ENCODE measurements at places on chromosomes 7 and 10.

DNA sequence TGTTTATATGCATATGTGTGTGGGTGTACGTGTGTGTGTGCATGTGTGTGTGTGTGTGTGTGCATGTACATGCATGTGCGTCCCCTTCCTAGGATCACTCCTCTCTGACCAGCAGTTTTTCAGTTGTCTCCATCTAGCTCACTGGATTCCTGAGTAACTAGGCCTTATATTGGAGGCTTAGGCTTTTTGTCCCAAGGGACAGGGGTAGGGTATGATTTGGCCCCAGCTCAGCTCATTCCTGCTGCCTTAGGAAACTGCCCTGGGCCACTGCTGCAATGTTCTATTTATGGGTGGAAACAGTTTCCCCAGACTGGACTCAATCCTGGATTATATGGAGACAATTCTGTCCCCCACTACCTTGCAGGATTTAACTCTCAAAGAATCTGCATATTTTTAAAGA is 68.8 kb upstream of the SDK1 start:
- no peak for DNase-seq

GRCh38 chr10:80108576-80109239 is 23.8 kb upstream of the PLAC9 start:
- no peak for DNase-seq

DNA sequence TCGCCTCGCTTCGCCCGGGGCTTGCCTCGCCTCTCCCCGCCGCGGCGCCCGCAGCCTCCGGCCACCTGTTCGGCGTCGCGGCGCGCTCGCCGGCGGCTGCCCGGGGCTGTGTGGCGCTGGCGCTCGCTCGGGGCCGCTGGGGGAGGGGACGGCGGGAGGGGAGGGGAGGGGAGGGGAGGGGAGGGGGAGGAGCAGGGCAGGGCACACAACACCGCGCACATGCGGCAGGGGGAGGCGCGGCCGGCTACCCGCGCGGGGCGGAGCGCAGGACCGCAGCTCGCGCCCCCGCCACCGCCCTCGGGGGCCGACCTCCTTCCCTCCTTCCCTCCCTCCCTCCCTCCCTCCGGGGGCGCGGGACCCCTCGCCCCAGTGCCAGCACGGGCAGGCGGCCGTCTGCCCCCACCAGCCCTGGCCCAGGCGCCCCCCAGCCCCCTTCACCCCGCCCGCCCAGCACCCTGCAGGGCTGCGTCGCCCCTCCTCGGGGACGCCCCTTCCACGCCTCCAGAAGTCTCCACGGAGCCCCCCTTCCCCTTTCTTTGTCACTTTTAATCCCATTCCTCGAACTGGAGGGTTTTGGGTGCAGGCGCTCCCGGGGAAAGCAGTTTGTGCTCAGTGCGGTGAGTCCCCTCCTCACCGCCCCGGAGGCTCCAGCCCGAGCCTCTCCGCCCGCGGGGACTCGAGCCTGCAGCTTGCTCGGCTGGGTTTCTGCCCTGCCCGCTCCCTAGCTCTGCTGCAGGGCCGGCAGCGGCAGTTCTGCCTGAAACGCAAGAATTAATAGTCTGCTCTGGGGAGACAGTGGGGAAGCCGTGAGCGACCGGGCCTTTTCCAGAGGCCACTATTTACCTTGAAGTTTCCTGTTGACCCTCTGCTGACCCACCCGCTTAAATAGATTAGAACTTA is at the start of gene PARD3:
Gene PARD3 (minus strand): TSS at position 112 of the 900 bp plus-strand sequence. CDS start 301 bp downstream, outside the sequence.
- no peak for DNase-seq

GRCh38 chr7:43533801-43534479 is 49.0 kb upstream of the STK17A start:
- no peak for DNase-seq

DNA sequence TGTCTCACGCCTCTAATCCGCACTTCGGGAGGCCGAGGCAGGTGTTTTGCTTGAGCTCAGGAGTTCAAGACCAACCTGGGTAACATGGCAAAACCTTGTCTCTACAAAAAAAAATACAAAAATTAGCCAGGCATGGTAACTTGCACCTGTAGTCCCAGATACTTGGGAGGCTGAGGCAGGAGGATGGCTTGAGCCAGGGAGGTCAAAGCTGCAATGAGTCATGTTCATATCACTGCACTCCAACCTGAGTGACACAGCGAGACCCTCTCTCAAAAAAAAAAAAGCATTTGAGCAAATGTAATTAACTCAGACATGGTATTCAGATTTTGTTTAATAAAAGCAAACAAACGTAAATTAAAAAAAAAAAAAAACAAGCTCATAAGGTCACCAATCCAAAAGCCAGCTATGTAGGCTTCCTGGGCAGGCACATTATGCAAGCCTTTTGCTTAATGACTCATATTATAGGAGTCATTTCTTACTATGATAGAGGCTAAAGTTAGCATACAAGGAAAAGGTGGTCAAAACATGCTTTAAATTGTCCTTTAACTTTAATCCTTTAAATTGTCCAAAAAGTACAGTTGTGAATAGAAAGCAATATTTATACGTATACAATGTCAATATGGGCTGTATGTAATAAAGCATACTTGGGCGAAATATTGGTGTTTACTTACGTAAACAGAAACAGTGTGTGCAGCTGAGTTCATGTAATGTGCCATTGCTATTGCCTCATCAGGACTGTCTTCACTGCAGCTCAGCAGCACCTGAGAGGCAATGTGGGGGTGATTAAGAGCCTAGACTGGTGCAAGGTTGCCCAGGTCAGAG is 13.0 kb downstream of the AKR1D1 start:
- DNase-seq = no peak

DNA sequence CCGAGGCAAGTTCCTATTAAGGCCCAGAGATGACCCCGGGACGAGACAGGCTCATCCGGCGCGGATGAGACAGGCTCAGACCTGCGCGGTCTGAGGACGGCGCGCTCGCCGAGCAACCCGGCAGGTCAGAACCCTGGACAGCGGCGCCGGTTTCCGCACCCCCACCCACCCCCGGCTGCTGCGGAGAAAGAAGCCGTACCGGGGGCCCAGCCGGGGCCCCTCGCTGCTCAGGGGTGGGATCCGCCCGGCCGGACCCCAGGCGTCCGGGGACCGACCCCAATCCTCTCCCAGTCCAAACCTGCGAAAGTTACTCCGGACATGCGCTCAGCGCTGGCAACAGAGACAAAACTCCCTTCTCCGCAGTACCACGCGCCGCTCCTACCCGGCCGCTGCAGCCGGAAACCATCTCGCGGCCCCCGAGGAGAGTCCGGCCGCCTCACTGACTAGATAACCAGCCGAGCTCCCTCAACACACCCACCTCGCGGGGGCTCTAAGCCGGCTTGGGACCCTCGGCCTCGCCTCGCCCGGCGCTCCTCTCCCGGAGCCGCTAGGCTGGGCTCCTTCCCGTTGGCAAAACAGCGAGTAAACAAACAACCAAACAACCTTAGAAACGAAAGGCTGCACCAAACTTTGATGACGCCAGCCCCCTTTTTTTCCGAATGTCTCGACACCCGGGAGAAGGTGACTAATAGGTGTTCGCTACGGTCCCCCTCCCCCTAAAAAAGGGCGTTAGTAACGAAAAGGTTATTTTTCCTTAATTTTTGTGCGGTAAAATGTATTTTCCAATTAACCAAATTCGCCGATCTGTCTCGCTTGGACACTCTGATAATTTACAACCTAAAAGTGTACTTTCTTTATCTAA is 2.3 kb upstream of the DRGX start:
- peak; percentile 36 for DNase-seq

DNA sequence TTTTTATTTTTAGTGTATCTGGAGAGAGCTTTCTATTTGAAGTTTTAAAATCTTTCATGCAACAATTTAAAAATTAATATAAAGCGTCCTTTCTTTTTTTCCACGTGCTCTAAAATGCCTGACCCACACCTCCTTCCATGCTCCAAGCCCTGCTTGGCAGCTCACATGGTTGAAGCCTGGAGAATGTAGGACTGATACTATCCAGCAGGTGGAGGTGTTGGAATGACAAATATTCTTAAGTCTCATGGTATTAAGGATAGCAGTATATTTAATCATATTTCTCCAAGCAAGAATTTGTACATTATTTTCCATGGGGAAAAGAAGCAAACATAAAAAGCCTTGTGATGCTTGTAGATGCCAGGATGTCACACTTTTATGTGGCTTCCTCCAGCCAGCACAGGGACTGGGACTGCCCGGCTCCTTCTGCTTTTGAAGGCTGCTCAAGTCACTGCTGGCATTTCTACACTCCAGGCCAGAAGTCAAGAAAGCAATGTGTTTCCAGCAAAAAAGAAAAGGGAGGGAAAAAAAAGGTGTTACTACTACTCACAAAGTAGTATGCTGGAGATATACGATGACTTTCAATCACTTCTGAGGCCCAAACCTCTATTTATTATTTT is 49.7 kb downstream of the BZW2 start:
- no peak for DNase-seq

- DNase-seq = no peak
Measured at GRCh38 chr7:47153576-47153975, 428.3 kb downstream of the TNS3 start.

DNA sequence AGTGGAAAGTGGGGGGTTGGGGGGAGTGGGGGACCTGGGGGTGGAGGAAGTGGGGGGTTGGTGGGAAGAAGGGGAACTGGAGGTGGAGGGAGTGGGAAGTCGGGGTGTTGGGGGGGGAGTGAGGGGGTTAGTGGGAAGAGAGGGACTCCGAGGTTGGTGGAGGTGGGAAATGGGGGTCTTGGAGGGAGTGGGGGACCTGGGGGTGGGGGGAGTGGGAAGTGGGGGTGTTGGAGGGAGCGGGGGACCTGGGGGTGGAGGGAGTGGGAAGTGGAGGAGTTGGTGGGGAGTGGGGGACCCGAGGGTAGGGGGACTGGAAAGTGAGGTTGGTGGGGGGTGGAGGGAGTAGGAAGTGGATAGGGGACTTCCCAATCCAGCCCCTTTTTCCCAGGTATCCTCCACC is 906 bp upstream of the MMD2 start:
- no peak for DNase-seq

DNA sequence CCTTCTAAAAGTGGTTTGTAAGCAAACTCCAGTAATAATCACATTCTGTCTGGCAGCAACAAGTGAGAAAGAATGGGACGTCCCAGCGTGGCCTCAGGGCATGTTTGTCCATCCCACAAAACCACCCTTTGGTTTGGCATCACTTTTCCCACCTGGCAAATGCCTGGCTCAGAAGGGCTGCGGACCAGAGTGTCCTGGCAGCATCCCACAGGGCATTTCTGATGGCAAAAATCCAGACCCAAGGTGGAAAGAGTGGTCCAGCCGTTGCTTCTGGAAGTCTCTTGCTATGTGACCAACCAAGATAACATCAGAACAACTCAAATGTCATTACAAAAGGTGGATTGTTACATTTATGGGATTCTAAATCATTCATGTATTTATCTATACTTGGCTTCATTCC is 174.4 kb downstream of the CREB5 start:
- DNase-seq = no peak

DNA sequence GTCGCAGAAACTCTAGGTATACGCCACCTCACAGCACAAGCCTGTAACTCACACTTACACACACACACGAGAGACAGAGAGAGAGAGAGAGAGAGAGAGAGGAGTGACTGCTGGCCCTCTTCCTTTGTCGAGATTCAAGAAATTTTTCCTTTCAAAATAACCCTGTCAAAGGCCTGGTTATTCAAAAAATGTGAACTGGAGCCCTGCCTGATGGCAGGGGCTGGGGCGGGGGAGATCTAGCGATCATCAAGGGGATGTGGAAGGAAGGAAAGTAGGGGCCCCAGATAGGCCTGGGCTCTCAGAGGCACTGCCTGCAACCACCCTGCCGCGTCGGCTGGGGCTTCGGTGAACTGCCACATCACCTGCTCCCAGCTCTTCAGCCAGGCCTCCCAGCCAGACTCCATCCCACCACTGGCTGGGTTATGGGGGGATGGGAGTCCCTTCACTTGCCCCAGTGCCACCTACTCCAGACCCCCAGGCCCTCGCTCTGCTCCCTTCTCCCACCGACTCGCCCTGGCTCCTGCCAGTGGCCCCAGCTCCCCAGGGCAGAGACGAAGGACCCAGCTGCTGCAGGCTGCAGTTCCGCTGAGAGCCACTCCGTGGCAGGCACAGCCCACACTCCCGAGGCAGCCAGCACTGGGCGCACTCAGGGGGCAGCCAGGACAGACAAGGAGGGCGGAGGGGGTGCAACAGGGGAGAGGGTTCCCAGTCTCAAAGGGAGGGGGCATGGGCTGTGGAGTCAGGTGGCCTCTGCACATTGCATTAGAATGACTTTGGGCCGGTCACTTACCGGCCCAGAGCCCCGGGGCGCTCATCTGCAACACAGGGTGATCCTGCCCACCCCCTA is 15.3 kb downstream of the KCNH2 start:
- peak; percentile 53 for DNase-seq

GRCh38 chr7:45649560-45650346 is 75.6 kb downstream of the ADCY1 start:
- DNase-seq = no peak

- DNase-seq = no peak
Measured at GRCh38 chr10:128530301-128530700, 404.1 kb upstream of the MKI67 start.

GRCh38 chr7:112009081-112009480 is 197.1 kb downstream of the DOCK4 start:
- no peak for DNase-seq

- no peak for DNase-seq
Measured at GRCh38 chr10:71893920-71894319, 42.9 kb upstream of the PSAP start.

DNA sequence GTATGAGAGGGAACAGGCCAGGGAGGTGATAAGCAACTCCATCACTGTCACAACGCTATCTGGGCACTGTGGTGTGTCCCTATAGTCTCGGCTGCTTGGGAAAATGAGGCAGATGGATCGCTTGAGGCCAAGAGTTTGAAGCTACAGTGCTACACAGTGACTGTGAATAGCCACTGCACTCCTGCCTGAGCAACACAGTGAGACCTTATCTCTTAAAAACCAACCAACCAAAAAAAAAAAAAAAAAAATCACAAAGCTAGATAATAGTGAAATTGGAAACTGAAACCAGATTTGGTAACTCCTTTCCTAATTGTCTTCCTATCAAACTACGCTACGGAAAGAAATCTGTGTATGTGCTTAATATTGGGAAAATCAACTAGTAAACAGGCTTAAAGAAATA is 14.1 kb downstream of the MICU1 start:
- DNase-seq = no peak

DNA sequence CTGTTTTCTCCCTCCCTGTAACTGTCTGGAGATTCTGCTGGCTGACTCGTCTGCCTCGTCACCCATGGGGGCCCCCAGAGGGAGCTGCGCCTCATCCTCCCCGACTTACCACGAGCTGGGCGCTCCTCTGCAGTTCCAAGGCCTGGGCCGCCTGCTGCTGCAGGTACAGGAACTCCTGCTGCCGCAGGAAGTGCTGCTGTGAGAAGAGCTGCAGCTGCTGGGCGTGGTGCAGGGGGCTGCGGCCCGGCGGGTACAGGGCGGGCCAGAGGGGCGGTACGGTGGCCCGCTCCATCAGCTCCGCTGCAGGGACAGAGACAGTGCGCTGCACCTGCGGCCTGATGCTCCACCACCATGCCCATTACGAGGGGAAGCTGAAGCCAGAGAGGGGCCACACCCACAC is 47.7 kb downstream of the TNRC18 start:
- DNase-seq = no peak

DNA sequence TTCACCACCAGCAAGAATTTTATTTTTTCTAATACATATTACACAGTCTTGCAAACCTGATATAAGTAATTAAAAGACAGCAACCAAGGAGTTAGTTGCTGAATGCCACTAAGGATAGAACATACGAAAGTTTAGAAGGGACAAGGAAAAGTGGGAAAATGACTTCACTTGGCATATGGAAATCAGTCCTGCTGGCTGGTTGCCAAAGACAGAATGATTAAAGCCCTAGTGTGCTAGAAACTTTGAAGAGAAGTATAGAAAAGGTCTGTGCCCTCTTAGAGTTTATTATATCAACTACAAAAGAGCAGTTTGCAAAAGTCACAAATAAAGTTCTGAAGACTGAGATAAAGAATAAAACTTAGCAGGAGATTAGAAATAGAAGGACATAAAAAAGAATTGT is 5.8 kb upstream of the YAE1 start:
- no peak for DNase-seq

- DNase-seq = no peak
Measured at GRCh38 chr7:50151001-50151400, 58.0 kb upstream of the ZPBP start.

Measured in stimulated activated CD4-positive, alpha-beta T cell treated with anti-CD3 and anti-CD28 coated beads, Interleukin-15, amount 100 ng/mL, for 1 hour (primary cell).